ENCODE measurements at places on chromosomes 6 and 20.

DNA sequence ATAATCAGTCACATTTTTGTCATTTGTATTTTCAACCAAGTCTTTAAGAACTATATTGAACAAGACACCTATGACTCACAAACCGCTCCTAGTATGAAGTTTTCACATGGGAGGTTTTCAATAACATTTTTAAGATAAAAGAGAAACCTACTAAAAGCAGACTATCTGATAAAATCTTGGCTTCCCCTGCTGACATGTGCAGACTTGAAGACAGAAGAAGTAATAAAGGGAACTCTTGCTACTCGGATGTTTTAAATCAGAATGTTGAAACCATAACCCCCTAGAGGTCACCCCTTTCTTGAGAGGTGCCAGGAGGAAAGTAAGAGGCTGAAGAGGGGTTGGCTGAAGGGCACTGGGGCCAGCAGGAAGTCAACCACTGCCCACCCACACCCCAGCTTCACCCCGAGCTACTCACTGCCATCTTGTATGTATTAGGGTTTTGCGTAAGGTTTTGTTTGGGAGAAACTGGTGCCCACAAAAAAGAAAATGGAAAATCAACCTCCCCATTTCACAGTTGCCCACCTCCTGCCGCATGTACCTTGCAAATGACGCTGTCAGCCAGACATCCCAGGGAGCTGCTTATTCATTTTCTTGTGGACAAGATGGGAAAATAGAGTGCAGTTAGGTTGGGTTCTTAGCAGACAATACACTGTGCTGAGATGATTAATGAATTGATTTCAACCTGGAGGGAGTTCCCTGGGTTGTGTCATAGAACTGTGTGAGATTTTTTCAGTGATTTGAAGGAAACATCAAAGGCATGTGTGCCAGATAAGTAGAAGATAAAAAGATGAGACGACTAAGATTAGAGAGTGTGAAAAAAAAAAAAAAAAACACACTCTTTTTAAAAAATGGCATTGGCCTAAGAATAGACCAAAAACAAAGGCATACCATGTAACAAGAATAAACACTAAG lies 83.2 kb upstream of the TAB2 start:
- DNase-seq, result peak; percentile 52

DNA sequence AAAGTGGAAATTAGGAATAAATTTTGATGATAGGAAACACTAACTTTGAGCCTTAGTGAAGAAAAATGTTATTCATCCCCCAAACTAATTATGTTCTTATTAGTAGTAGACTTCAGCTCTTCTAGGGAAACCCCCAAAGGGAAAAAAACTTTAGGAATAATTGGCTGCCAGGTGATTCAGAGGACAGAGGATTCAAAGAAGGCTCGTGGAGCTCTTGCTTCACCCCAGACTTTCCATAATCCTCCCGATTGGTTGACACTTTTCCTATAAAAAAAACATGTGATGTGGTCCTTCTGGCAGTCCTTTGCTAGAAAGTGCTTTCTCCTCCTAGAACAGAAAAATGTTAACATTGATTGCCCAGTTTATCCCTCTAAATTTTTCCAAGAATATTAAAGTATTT lies 5.6 kb upstream of the CCDC170 start:
- DNase-seq, result no peak

GRCh38 chr6:7668936-7669335 lies 57.0 kb upstream of the BMP6 start:
- no peak for DNase-seq

DNA sequence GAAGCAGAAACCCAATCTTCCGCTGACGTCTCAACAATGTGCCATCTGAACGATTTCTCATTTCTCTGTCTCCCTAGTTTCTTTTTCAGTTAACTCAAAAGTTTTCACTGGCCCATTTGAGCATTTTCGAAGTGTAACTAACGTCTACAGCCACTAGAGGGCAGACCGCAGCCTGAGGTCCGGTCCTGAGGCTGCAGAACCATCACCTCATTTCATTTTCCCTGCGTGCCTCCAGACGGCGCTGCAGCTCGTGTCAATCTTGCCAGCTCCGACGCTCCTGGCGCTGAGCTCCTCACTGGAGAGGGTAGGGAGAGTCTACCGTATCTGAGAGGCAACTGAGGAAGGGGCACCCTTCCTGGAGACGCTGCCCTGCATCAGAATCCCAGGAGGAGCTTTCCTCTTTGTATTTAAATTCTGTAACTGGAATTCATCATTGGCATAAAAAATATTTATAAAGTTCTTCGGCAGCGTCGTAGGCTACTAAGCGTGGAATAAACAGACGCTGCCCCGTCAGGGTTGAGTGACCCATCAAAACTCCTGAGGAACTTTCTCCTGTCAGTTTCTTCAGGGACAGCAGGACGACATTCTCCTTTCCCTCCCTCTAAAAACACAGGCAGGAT lies 28.5 kb upstream of the DTNBP1 start:
- peak; percentile 29 for DNase-seq

GRCh38 chr6:160007611-160008010 lies 38.7 kb downstream of the IGF2R start:
- DNase-seq, result no peak

DNA sequence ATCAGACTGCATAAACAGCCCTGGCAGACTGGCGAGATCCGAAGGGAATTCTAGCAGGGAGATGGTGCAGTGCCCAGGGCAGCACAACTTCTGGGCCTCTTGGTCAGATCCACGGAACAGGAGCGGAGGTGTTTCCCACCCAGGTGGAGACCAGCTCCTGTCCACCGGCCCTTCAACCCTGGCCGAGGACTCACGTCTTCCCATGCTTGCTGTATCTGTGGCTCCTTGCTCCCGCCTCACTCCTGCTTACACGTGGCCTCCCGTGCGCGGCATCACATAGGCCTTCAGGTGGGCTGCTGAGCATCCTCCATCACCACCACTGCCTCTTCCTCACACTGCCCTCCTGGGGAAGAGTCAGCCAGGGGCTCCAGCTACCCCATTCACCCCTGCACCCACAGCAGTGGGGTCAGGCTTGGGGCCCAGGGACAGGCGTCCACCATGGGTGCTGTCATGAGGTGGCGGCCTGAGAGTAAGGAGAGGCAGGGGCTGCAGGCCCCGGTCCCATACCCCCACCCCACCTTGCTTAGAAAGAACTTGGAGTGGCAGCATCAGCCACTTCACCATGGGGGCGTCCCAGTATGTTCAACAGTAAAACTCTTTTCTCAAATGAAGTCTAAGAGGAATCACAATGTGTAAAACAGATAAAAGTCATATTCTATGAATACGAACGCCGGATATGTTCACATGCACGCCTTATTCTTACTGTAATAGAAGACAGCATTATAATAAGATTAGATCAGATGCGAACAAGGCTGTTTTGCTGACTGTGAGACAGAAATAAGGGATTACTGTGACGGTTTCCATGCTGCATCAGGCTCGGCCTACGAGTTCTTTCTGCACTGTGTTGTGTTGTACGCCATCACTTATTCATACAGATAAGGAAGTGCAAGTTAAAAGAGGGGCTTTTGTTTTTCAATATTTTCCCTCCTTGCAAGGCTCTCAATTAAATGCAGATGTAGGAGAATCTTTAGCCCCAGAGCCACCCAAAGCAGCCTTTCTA lies 165.4 kb downstream of the GRM4 start:
- no peak for DNase-seq

- no peak for DNase-seq
Observed at GRCh38 chr6:111252726-111253125, 165.4 kb downstream of the SLC16A10 start.

GRCh38 chr20:46176739-46177378 lies 58.7 kb downstream of the CD40 start:
- DNase-seq, result no peak

DNA sequence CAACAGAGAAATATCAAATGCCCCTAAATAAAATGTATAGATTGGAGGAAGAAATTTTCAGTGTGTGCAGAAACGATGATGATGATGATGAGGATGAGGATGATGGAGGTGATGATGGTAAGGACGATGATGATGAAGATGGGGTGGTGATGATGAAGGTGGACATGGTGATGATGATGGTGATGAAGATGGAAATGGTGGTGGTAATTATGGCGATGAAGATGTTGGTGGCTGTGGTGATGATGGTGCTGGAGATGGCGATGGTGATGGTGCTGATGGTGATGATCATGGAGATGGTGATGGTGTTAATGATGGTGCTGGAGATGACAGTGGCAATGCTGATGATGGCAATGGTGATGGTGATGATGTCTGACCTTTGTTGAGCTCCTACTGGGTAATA lies 141.2 kb downstream of the DHX35 start:
- DNase-seq, result no peak

GRCh38 chr6:167405778-167406532 lies 81.1 kb downstream of the TTLL2 start:
- no peak for DNase-seq

GRCh38 chr6:115514656-115515055 lies 546.0 kb downstream of the FRK start:
- DNase-seq, result no peak

GRCh38 chr6:93453956-93454355 lies 34.6 kb upstream of the EPHA7 start:
- no peak for DNase-seq

GRCh38 chr6:37783025-37783855 lies 36.3 kb upstream of the ZFAND3 start:
- no peak for DNase-seq

GRCh38 chr6:80321011-80321410 lies 214.5 kb downstream of the BCKDHB start:
- no peak for DNase-seq

GRCh38 chr6:122799140-122799745 lies 10.2 kb downstream of the SMPDL3A start:
- no peak for DNase-seq

- DNase-seq, result no peak
Observed at GRCh38 chr6:119116712-119117281, 38.3 kb upstream of the FAM184A start.
